Muscle of arm (tissue), 14 donors: ENCODE measurements at places on chromosomes 5 and 9.
A peak's percentile ranks its signal among the peaks of the same experiment; 100 is the strongest.

GRCh38 chr5:107917983-107918382, 247.2 kb upstream of the EFNA5 start:
- DNase-seq: no peak

- DNase-seq: no peak
These were observed 182.0 kb downstream of the MAT2B start for GRCh38 chr5:163687414-163687813.

DNA sequence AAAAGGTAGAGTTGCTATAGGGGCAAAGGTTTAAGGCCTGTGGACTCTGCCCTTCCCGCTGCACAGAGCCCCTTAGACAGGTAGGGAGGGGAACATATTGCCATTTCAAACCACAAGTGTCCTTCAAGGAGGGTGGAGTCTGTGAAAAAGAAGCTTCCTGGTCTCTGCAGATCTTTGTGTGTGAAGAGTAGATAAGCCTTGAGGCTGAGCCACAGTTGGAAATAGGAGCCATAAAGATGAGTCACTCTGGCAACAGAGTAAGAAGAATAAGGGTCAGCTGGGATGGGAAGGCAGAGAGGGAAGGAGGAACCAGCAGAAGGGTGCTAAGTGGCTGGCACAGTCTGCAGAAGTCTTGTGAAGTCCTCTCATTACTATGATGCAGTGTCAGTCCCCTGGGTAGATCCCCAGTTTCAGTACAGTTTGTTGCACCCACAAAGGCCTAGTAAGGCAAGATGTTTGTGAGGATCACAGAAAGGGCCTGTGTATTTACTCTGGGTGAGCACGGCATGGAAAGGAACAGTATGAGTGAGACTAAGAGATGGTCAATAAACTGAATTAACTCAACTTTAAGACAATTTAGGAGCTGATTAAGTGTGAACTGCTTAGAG, 18.1 kb downstream of the GRXCR2 start:
- DNase-seq: no peak

DNA sequence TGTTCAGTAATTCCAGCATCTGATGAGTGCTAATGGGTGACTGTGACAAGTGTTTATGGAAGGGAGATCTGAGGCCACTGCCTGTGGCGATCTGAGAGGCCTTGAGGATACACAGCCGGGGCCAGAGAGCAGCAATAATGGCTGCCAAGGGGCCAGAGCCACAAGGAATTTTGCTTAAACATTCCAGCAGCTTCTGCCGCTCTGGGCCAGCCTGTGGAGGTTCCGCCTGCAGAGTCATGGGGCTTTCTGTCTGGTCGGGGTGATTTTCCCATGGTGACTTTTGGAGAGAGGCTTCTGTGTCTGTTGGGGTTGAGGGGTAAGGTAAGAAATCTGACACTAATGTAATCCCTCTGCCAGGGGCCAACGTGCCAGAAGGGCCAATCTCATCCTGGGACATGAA, 353.5 kb downstream of the ADAMTS6 start:
- no peak for DNase-seq

- no peak for DNase-seq
These were observed 9.8 kb upstream of the PRRX2 start for GRCh38 chr9:129655696-129656095.

DNA sequence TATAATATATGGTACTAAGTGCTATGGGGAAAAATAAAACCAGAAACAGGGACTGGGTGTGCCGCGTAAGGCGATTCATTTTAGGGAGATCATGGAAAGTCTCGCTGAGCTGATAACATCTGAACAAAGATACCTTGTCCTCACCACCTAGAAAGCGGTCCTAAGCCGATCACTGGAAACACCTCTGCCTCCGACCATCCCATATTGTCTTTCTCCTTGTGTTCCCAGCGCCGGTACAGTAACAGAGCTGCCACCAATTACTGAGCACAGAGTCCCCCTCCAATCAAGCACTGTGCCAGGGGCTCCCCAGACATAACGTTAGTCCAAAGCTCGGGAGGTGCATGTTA, 704 bp downstream of the CCDC112 start:
- no peak for DNase-seq

- no peak for DNase-seq
These were observed 3.1 kb downstream of the EGR1 start for GRCh38 chr5:138468133-138468965.

DNA sequence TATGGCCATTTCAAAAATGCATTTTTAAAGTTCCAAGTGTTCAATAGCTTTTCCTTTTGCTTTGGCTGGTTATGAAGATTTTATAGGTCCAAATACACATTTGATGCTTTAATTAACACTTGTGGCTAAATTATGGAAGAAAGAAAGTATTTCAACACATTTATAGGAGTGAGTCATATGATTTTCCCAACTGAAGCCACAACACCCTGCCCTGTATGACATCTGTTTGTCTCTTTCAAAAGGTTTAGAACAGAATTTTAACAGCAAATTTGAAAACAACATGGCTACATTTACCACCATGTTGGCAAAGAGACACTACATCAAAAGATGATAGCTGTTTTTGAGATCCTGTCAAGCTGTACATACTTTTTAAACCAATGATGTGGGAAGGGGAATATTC, 99.4 kb downstream of the TMEM174 start:
- DNase-seq: no peak

DNA sequence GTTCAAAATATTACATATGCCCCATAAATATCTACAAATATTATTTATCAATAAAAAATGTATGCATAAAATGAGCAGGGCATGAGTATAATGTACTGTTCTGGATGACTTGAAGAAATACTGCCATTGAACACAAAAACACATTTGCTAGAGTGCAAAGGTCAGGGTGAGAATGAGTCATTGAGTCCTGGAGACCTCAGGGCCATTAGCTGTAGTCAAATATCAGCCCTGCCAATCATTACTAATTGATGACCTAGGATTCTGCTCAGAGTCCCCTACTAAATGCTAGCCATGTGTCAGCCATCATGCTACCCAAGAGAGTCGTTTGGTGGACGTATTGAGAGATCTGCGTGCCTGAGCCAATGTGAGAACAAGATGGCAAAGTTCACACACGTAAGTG, 80.3 kb upstream of the FAM169A start:
- no peak for DNase-seq

DNA sequence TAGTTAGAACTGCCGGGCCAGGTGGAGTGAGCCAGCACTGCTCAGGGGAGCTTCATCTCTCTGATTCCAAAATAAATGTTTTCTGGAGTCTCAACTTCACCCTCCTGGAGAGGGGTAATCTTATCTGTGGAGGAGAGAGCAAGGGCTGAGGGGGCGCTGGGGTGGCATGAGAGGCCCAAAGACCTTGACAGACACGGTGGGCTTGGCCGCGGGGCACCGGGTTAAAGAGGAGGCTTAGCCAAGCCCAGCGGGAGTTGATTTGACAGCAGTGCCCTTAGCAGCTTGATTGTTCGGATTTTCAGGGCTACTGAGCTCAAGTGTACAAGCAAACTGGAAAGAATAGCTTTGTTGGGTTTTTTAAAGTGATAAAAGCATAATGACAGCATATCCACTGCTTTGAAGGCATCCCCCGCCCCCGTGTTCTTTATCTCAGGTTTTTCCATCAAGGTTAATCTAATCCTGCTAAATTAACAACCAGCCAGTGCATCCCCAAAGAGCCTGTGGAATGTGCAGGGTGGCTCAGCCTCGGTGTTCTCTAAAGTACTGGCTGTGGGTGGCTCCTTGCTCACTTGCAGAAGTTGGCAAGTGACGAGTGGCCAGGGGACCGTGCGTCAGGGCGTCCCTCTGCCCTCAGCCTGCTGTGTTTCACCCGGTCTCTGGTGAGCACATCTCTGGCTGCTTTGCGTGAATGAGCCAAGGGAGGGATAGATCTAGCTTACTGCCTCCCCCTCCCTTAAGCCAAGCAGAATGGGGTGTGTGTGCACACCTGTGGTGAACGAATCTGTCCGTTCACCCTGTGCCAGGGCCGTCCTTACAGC, 5.5 kb downstream of the QRFP start:
- DNase-seq: no peak

- DNase-seq: no peak
These were observed 4.6 kb upstream of the MYORG start for GRCh38 chr9:34381323-34381722.

DNA sequence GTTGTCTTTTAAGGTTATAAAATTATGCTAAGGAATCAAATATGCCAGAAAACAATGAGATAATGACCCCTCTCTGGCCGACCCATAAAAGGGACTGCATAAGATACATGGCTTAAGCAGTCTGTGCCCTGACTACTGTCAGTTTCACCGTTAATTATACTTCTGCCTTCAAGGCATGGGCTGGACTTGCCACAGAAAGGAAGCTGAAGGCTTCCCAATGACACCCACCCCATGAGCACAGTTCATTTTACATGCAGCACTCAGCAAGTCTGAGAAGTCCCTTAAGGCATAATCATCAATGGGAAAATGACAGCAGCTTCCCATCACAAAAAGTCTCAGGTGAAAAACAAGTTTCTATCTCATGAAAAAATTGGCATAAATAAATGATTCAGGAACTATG, 175.6 kb downstream of the GLIS3 start:
- DNase-seq: no peak

DNA sequence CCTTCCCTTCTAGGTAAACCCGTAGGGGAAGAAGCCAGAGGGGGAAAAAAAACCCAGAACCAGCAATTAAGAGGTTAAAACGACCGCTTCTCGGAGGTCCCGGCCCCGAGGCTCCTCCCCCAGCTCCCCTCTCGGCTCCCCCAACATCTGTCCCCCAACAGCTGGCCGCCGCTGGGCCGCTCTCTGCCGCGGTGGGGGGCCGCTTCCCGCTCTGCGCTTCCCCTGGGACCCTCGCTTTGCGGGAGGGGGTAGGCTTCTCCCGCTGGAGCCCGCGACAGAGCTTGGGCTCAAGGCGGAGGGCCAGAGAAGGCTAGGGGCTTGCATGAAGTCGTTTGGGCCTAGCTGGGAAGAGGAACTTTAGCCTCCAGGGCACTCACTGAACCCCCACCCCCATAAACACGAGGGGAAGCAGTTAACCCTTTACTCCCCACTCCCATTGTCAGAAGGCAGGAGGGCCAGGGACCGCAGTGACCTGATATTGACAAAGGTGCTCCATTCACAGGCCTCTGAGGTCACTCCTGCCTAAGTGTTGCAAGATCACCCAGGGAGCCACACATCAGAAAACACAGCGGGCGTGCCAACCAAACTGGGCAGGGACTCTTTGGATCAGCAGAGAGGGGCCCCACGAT, 7.5 kb downstream of the LHX6 start:
- DNase-seq: no peak

GRCh38 chr9:68873179-68873578, 140.7 kb downstream of the PRKACG start:
- DNase-seq: no peak

GRCh38 chr9:70805949-70806348, 315.5 kb downstream of the TRPM3 start:
- DNase-seq: peak; percentile 41
